ENCODE measurements at places on chromosomes 5 and 9. TPM values are rescaled to one million over a fixed set of nuclear protein-coding genes. Genes with fewer than 3 reads are reported as not detected.

- H3K27ac ChIP-seq: no peak overlapping the region
- no peak for DNase-seq
- no peaks in the 10 kb centered on the region for H3K27me3 ChIP-seq
- no peak overlapping the region for H3K4me3 ChIP-seq
- H3K4me1 ChIP-seq: peaks cover 27% of the 10 kb centered on the region
These were observed 45.5 kb upstream of the CDC42SE2 start for GRCh38 chr5:131218392-131218791.

Gene PCDHB10
- total RNA-seq: not detected

Gene MOB3B
- 1.3 TPM for total RNA-seq

- no peak overlapping the region for H3K4me3 ChIP-seq
- peaks cover 33% of the 10 kb centered on the region for H3K27me3 ChIP-seq
- H3K4me1 ChIP-seq: no peaks in the 10 kb centered on the region
These were observed 23.4 kb downstream of the CDK20 start for GRCh38 chr9:87950765-87951488.

Gene ENTPD2
- 0.48 TPM for total RNA-seq

GRCh38 chr5:137994556-137994955, 38.3 kb downstream of the FAM13B start:
- peaks cover 19% of the 10 kb centered on the region for H3K36me3 ChIP-seq
- H3K27ac ChIP-seq: no peak overlapping the region
- H3K27me3 ChIP-seq: no peaks in the 10 kb centered on the region

All from activated T-cell treated with anti-CD3 and anti-CD28 coated beads, Interleukin-2, amount 50 U/mL, for 72 hours (primary cell).